ENCODE measurements at places on chromosomes 12 and 14.

GRCh38 chr14:24688030-24688658 lies 54.2 kb upstream of the GZMB start:
- no peak for DNase-seq

- DNase-seq, result no peak
Measured at GRCh38 chr12:2295941-2296461, 243.2 kb downstream of the CACNA1C start.

GRCh38 chr14:80110721-80111120 lies 100.6 kb downstream of the DIO2 start:
- no peak for DNase-seq

DNA sequence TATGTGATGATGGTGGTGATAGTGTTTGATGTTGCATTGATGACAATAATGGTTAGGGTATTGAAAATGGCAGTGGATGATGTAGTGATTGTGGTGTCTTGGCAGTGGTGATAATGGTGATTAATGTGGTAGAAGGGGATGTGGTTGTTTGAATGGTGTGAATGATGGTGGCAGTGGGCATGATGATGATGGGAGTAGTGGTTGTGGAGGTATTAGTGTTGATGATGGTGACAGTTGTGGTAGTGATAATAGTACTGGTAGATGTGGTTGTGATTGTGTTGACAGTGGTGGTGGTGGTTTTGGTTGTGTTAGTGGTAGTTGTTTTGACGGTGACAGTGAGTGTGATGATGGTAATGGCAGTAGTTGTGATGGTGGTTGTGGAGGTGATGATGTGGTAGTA lies 1049.0 kb downstream of the VRK1 start:
- no peak for DNase-seq

GRCh38 chr12:66693901-66694513 lies 15.1 kb upstream of the GRIP1 start:
- no peak for DNase-seq

- no peak for DNase-seq
Measured at GRCh38 chr14:103374121-103374520, 11.1 kb upstream of the MARK3 start.

DNA sequence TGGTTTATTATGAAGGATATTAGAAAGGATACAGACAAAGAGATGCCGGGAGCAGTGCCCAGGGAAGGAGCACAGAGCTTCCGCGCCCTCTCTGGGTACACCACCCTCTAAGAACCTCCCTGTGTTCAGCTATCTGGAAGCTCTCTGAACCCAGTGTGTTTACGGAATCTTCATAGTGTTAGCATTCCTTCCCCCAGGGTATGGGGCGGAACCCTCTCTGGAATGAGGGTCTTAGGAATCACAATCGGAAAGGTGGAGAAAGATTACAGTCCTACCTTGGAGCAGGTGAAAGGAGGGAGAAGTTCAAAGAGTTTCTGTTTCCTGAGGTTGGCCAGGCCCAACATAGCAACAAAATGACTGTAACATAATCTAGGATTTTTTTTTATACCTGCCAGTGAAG lies 6.8 kb upstream of the NUDT4 start:
- no peak for DNase-seq

GRCh38 chr12:22562036-22563028 lies 18.0 kb upstream of the C2CD5 start:
- no peak for DNase-seq

DNA sequence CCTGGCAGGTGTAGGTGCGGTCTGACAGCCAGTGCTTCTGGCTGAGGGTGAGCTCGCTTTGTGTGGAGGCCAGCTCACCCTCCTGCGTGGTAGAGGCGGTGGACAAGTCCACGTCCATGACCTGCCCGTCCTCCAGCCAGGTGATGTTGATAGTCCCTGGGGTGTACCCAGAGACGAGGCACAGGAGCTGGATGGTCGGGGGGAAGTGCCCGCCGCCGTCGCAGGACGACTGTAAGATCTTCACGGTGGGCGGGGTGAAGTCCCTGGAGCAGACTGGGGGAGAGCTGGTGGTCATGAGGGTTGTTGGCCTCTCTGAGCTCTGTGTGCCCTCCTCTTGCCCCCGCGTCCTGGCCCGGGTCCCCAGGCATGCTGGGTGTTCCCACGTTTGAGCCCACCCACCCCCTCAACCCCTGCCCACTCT lies 74.6 kb downstream of the TMEM121 start:
- no peak for DNase-seq

GRCh38 chr12:32478858-32479725 lies 79.7 kb downstream of the FGD4 start:
- DNase-seq, result no peak

DNA sequence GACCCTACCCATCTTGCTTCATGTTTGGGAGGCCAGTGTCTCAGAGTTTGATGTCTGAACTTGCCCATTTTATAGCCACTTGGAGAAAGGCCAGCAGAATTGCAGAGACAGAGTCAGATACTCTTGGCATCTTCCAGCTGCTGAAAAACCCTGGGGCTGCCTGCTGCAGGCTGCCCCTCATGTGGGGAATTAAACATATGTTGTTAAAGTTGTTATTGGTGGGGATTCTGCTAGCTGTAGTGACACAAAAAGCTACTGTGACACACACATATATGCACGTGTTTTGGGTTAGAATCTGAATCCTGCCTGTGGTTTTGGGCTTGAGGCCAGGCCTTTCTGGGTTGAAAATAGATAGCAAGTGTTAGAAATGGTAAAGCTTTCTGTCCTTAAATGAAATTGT lies 1288.4 kb downstream of the AACS start:
- DNase-seq, result no peak

DNA sequence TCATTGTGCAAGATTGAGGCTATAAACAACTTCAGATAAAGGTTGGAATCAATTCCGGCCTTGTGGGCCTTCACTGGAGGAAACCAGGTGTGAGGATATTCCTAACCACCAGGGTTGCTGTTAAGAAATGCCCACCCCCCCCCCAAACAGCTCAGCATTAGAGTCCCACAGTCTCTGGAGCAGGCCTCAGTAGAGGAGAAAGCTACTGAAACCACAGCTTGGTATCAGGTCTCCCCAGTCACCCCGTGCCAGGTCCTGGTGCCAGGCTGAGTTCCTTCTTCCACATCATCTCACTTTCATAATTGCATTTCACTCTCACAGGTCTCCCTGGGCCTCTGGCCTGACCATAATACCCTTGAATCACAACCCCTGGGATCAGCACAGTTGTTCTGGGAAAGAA lies 12.5 kb downstream of the GALNT6 start:
- DNase-seq, result no peak

GRCh38 chr14:78697341-78697740 lies 527.2 kb downstream of the NRXN3 start:
- DNase-seq, result no peak

DNA sequence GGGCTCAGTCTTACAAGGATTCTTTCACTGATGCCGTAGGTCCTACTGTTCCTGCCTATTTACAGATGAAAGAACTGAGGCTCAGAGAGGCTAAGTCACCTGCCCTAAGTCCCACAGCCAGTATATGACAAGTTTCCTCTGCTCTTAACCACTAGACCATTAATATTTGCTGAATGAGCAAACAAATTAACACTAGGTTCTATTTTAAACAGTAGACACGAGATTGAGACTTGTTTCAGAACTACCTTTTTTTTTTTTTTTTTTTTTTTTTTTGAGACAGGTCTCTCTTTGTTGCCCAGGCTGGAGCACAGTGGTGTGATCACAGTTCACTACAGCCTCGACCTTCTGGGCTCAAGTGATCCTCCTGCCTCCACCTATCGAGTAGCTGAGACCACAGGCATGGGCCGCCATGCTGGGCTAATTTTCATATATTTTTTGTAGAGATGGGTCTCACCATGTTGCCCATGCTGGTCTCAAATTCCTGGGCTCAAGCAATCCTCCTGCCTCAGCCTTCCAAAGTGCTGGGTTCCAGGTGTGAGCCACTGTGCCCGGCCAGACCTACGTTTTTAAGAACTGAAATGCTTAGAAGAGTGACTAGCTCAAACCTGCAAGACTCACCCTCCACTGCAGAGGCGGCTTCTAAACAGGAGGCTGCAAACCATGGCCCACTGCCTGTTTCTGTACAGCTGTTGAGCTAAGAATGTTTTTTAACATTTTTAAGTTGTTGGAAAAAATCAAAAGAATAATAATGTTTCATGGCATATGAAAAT lies 12.9 kb downstream of the SYNE3 start:
- no peak for DNase-seq

DNA sequence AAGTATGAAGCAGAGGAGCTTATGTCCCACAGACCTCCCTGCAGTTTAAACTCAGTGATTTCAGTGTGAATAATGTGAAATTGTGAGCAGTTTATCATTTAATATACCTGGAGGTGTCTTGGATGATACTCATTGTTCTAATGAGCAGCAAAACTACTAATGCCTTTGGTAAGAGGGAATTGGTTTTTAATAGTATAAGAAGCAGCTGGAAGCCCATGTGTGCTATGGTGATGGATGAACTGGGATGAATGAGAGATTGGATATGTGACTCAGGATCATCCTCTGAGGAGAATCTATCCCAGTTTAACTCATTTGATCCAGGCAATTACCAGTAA lies 7.1 kb upstream of the CCDC184 start:
- DNase-seq, result no peak

DNA sequence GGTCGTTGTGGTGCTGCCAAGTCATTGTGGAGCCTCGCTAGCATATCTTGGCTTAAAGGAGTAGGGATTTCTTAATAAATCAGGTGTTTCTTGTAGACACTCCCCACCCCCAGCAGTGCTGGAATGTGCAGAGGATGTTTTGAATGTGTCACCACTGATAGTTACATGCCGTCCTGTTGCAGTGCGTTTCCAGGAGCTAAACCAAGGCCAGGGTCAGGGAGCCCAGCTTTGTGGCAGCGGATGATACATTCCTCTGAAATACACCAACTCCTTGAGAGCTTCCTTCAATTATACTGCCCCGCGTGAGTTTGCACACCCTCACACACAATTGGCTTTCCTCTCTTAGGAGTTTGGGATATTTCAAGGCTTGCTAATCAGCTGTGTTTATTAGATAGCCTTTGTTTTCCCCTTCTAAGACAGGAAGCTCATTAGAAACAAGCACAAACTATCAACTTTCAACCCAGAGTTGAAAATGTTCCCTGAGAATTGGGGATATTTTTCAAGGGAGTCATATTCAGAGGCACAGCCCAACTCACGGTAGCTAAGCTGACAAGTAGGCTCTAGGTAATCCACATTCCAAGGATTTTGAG lies 154.9 kb downstream of the C12orf75 start:
- no peak for DNase-seq
